ENCODE measurements at places on chromosomes 13 and 19. TPM values are rescaled to one million over a fixed set of nuclear protein-coding genes. Genes with fewer than 3 reads are reported as not detected.

DNA sequence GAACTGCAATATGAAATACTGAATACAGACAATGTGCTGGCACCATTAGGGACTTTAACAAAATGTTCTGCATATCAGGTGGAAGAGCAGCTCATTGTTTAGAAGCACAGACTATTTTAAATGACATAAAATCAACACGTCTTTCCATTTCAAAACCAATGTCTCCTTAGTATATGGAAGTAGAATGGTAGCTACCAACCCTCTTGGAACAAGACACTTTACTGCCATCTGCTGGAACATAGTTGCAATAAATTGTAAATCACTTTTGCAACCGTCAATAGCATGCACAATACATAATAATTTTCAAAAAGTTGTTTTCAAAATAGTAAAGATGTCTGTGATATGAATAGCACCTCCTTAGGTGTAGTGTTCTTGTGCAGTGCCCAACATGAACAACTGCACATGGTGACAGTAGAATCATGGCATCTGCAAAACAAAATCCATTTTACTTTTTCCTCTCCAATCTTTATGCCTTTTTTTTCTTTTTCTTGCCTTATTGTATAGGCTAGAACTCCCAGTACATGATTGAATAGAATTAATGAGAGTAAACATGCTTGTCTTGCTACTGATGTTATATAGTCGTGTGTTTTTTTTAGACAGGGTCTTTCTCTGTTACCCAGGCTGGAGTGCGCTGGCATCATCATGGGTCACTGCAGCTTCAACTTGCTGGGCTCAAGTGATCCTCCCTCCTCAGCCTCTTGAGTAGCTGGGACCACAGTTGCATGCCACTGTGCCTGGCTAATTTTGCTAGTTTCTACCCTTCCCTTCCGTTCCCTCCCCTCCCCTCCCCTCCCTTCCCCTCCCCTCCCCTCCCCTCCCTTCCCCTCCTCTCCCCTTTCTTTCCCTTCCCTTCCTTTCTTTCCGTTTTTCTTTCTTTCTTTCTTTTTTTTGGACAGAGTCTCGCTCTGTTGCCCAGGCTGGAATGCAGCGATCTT lies 7.8 kb upstream of the LYPD5 start:
- no peak for DNase-seq

DNA sequence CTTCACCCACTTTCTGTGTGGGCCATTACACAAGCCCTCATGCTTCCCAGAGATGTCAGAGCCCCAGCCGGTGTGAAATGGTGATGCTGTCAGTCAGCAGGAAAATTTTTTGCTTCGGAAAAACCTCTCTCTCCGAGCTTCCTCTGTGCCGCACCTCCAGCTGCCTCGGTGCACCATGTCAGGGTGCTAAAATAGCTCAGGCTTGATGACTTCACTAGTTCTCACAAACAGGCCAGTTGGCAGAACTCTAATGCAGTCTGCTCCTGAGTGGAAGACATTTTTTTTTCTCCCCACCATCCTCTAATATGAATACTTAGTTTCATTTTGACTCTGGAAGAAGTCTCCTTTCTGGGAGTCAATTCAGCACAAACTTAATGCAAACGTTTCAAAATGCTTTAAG lies 71.3 kb downstream of the KLF12 start:
- DNase-seq = no peak

- no peak for DNase-seq
Observed at GRCh38 chr19:18439025-18439909, 1.3 kb upstream of the ISYNA1 start.

GRCh38 chr13:94033830-94034642 lies 445.4 kb downstream of the DCT start:
- DNase-seq = no peak

The FLT1 gene
- total RNA-seq = 0.96 TPM

The ZNF235 gene
- 3.9 TPM for total RNA-seq

The LRRC8E gene
- 15.1 TPM for total RNA-seq

- DNase-seq = no peak
Observed at GRCh38 chr13:36259361-36260137, 38.1 kb downstream of the CCDC169 start.

GRCh38 chr13:67557642-67558241 lies 327.6 kb upstream of the PCDH9 start:
- DNase-seq = no peak

DNA sequence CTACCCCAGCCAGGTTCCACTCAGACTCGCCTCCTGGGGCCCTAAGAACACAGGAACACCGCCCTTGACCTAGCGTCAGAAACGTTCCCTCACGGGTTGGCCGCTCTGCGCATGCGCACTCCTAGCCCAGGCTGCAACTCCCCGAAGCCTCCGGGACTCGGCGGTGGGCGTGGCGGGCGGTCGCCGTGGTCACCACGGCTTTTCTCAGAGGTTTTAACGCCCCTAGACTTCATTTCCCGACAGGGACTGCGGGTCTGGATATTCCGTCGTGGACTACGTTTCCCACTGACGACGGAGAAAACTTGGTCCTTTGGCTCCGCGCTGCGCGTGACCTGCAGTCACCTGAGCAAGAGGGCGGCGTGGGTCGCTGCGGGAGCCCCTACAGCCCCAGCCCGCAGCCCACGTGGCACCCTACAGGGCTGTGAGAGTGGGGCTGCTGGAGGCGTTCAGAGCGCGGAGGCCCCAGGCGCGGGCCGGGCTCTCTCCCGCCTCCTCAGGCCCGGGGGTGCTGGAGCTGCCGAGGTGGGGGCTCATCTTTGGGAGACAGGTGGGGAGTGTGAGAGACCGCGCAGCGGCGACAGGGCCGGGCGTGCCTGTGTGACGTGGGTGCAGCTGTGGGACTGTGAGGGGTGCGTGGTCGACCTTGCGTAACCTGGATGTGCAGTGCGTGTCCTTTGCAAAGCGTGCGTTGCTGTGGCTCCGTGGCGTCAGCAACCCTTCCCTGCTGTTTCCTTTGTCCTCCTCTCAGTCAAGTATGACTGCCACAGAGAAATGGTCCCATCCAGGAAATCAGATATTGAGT lies 38.0 kb upstream of the ZNF573 start:
- no peak for DNase-seq

DNA sequence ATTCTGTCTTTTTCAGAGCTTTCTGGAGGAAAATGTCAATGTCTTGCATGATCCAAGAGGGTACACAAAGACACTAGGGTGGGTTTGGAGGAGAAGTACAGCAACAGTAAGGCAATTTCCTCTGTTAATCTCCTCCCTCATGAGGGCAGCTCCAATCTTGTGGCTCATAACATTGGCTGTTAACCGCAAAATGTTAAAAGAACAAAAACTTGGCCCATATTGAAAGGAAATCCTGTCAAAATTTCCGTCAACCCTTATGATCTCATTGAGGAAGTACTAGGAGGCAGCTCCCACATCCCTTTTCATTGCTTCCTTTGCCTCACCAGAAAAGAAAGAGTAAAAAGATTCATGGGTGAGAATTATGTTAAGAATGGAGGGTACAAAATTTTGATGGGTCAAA lies 11.6 kb downstream of the OXGR1 start:
- DNase-seq = no peak

- DNase-seq = no peak
Observed at GRCh38 chr19:42563352-42564210, 31.1 kb downstream of the CEACAM8 start.

The ZNF865 gene
- total RNA-seq = 5.6 TPM

The TMEM91 gene
- total RNA-seq = 1.6 TPM
